ENCODE measurements at places on chromosomes 16 and 17.

GRCh38 chr17:41329279-41329948 lies 13.9 kb upstream of the KRTAP17-1 start:
- DNase-seq, result peak; percentile 30

- DNase-seq, result no peak
Measured at GRCh38 chr16:89693931-89694783, 7.3 kb downstream of the SPATA2L start.

GRCh38 chr16:84497418-84498222 lies 6.8 kb downstream of the MEAK7 start:
- DNase-seq, result no peak

GRCh38 chr16:73125850-73126524 lies 78.1 kb upstream of the ZFHX3 start:
- DNase-seq, result no peak

GRCh38 chr16:82715833-82716232 lies 89.1 kb downstream of the CDH13 start:
- no peak for DNase-seq

GRCh38 chr17:63786971-63787711 lies 13.2 kb downstream of the DDX42 start:
- DNase-seq, result no peak

- DNase-seq, result peak; percentile 20
Measured at GRCh38 chr17:55356434-55357328, 65.0 kb downstream of the MMD start.

DNA sequence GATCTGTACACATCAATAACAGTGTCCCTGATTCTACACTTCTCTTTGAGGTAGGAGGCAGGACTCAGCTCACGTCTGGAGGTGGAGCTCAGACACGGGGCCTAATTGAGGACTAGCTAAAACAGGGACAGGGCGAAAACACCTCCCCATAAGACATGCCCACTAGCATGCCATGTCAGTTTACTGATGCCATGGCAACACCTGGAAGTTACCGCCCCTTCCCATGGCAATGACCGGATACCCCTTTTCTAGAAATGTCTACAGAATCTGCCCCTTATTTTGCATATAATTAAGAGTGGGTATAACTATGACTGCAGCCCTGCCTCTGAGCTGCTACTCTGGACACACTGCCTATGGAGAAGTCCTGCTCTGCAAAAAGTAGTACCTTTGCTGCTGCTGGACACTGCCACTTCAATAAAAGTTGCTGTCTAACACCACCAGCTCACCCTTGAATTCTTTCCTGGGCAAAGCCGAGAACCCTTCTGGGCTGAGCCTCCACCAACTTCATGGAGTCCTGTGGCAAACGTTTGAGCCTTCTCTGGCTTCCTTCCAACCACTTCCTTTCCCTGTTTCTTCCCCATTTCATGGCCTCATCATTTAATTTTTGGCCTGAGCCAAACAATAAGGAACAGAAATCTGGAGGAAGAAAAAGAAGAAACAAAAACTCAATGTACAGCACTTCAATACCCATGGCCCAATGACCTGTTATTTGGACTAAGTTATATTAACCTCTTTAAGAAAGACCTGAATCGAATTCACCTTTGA lies 21.0 kb downstream of the PHB1 start:
- no peak for DNase-seq

DNA sequence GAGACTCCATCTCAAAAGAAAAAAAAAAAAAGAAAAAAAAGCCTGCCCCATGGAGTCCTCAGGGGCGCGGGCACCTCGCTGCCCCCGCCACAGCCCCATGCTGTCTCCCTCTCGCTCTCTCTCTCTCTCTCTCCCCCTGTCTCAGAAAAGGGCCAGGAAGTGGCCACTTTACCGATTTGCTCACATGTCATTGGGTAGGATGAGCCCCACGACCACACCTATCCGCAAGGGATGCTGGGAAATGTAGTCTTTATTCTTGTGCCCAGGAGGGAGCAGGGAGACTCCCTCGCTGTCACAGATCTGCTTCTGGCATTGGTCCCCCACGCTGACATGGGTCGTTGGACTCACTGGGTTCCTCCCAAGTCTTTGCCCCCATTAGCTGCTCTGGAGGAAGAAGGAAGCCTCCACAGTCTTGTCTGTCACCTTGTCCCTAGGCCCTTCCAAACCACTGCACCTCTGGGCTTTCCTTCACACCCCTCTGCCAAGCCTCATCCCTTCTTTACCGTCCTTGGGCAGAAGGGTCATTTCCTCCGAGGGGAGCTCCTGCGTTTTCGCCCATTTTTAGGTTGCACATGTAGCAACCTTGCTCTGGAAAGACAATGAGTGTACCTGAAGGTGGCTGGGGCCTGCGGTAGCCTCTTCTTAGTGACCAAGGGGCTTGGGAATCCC lies 6.9 kb upstream of the GJD3 start:
- DNase-seq, result no peak

GRCh38 chr17:1793447-1793806 lies 31.6 kb downstream of the SERPINF1 start:
- no peak for DNase-seq

GRCh38 chr17:651596-651995 lies 63.0 kb downstream of the VPS53 start:
- no peak for DNase-seq

All from T-helper 2 cell (primary cell).